ENCODE measurements at places on chromosomes 13 and 19. TPM values are rescaled to one million over a fixed set of nuclear protein-coding genes. Genes with fewer than 3 reads are reported as not detected.

ZNF573 gene
- total RNA-seq: 5.0 TPM

GRCh38 chr13:74866101-74866500 lies 615.9 kb downstream of the TBC1D4 start:
- no peaks in the 10 kb centered on the region for H3K36me3 ChIP-seq
- no peaks in the 10 kb centered on the region for H3K27me3 ChIP-seq
- no peaks in the 10 kb centered on the region for H3K4me1 ChIP-seq
- H3K4me3 ChIP-seq: no peak overlapping the region
- no peak for DNase-seq
- no peak overlapping the region for H3K27ac ChIP-seq

DNA sequence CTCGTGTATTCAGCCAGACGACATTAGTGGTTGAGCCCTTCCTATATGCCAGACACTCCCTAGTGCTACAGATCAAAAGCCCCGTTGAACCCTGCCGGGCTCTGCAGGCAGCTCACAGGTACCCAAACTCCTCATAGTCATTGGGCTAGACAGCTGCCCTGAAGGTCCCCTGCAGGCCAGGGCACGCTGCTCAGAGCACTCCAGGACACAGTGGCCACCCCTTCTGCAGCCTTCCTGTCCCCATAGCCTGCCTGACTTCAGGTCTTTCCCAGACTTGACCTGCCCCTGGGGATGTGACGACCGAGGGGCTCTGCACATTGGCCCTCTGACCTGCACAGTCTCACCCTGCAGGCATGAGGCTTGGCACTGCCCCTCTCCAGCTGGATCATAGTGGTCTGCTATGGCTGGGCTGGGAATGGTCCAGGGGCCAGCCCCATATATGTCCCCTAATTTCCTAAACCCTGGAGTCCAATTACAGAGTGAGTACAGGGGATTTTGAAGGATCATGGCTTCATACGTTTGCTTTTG lies 64.2 kb upstream of the UBAC2 start:
- no peak overlapping the region for H3K4me3 ChIP-seq
- no peaks in the 10 kb centered on the region for H3K4me1 ChIP-seq
- no peak for DNase-seq
- no peaks in the 10 kb centered on the region for H3K36me3 ChIP-seq

- H3K36me3 ChIP-seq: no peaks in the 10 kb centered on the region
- H3K4me1 ChIP-seq: no peaks in the 10 kb centered on the region
- H3K27me3 ChIP-seq: no peaks in the 10 kb centered on the region
- DNase-seq: no peak
- H3K27ac ChIP-seq: no peak overlapping the region
- no peak overlapping the region for H3K4me3 ChIP-seq
These were observed 308.3 kb downstream of the DNAJC15 start for GRCh38 chr13:43331672-43332071.

DNA sequence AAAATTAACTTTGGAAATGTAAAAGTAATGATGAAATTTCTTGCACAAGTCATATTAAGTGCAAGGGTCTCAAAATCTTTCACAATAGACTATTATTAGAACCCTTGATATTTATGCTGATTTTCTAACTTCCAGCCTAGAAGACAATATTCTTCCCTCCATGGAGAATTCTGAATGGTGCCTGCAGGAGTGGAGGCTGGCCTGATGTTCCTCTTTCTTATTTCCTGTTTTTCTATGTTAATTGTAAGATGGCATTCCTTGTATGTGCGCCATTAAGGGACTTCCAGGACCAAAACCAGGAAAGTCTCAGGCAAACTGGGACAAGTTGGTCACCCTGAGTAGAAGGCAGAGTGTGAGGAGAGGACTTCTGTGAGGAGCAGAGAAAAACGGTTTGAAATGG lies 294.9 kb downstream of the DLEU7 start:
- H3K27me3 ChIP-seq: no peaks in the 10 kb centered on the region
- no peak for DNase-seq
- no peak overlapping the region for H3K27ac ChIP-seq
- H3K4me3 ChIP-seq: no peak overlapping the region

GAS6 gene
- total RNA-seq: 15.1 TPM

GRCh38 chr13:30924721-30925120 lies 7.7 kb upstream of the TEX26 start:
- H3K4me1 ChIP-seq: no peaks in the 10 kb centered on the region
- H3K27ac ChIP-seq: no peak overlapping the region
- no peaks in the 10 kb centered on the region for H3K36me3 ChIP-seq
- no peak for DNase-seq

DNA sequence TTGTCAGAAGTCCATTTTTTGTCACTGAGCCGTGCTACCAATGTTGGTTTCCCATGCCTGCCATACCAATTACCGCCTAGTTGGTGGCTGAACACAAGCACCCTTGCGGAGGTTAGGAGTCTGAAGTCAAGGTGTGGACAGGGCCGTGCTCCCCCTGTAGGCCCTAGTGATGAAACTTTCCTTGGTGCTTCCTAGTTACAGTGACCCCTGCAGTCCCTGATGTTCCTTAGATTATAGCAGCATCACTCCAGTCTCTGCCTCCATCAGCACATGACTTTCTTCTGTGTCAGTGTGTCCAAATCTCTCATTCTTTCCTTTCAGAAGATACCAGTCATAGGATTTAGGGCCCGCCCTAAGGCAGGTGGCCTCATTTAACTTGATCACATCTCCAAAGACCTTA lies 99.0 kb downstream of the MYO16 start:
- H3K27me3 ChIP-seq: no peaks in the 10 kb centered on the region
- no peaks in the 10 kb centered on the region for H3K36me3 ChIP-seq
- no peaks in the 10 kb centered on the region for H3K4me1 ChIP-seq
- DNase-seq: no peak

DNA sequence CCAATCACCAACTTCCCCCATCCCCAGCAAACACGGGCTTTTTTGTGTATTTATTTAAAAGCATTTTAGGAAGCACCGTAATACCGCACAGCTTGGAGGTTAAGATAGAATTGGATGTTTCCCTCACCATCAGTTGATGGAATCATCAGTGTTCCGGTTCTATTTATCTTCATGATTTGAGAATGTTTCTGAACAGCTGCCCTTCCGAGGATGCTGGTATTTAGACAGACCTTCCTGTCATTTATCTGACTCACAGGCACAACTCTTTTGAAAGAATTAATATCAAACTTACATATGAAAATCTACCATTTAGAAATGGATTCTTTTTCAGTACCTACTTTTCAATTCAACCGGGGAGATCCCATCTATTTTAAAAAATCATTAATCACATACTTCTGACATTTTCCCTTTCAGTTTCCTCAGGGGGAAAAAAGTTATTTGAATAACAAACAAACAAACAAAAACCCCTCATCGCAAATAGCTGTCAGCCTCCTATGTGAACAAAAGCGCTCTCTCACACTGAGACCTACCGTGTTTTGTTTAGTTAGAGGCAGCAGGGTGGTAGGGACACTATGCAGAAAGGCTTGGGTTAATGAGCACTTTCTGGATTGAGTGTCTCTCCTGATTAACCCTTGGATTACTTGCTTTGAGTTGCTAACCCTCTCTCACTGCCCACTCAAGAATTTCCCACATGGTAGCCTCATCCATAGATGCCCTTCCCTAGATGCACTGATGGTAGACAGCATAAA lies 189.3 kb downstream of the TM9SF2 start:
- H3K4me3 ChIP-seq: no peak overlapping the region
- H3K27ac ChIP-seq: no peak overlapping the region
- H3K36me3 ChIP-seq: no peaks in the 10 kb centered on the region
- no peak for DNase-seq

OR4F17 gene
- not detected for total RNA-seq

GRCh38 chr13:98133946-98134345 lies 8.9 kb upstream of the FARP1 start:
- H3K4me3 ChIP-seq: no peak overlapping the region
- no peaks in the 10 kb centered on the region for H3K4me1 ChIP-seq
- no peak for DNase-seq
- H3K27ac ChIP-seq: no peak overlapping the region

GRCh38 chr19:5828661-5829566 lies 10.6 kb downstream of the FUT6 start:
- peak overlapping the region; percentile 90 for H3K27ac ChIP-seq
- H3K36me3 ChIP-seq: no peaks in the 10 kb centered on the region
- no peaks in the 10 kb centered on the region for H3K27me3 ChIP-seq
- H3K4me1 ChIP-seq: peaks cover 23% of the 10 kb centered on the region

- no peak overlapping the region for H3K4me3 ChIP-seq
- DNase-seq: no peak
- H3K27me3 ChIP-seq: no peaks in the 10 kb centered on the region
- no peaks in the 10 kb centered on the region for H3K36me3 ChIP-seq
These were observed 55.4 kb downstream of the CHST8 start for GRCh38 chr19:33676999-33677665.

- no peaks in the 10 kb centered on the region for H3K36me3 ChIP-seq
- H3K27me3 ChIP-seq: no peaks in the 10 kb centered on the region
- H3K4me3 ChIP-seq: peak overlapping the region; percentile 43
- DNase-seq: no peak
These were observed 943 bp downstream of the GJB6 start for GRCh38 chr13:20230913-20231838.

DNA sequence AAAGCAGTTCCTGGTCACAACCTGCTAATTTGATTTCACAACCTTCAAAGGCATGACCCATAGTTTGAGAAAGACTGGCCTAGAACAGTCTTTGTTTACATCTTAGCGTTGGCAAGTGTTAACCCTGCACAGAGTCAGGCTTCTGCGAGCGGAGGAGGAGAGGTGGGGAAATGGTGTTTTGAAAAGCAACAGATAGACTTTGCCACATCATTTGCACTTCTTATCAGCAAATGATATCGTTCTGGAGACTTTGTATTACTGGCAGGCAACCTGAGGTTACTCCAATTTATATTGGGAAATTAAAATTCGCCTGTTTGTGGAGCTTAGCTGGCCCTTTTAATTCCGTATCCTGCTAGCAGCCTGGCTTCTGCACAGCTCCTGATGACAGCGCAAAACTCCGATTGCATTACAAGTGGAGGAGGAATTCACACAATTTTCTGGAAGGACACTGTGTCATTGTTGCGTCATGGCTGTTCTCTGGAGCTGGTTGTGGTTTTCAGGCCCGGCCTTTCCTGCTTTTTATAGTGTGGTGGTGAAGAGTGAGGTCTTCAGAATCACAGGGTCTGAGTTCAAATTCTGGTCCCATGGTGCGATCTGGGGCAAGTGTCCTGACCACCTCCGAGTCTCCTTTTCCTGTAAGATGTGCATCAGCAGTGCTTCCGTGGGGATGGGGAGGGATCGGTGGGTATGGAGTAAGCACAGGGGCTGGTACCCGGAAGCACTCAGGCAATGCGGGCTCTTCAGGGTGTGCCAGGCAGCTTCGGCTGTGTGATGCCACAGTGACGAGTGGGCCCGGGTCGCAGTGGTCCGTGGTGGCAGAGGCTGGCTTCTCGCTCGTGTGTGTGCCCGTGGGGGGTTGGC lies 49.1 kb upstream of the EHD2 start:
- peaks cover 21% of the 10 kb centered on the region for H3K4me1 ChIP-seq
- DNase-seq: no peak
- H3K4me3 ChIP-seq: no peak overlapping the region
- no peaks in the 10 kb centered on the region for H3K27me3 ChIP-seq
- peak overlapping the region; percentile 98 for H3K27ac ChIP-seq
- H3K36me3 ChIP-seq: no peaks in the 10 kb centered on the region

- no peaks in the 10 kb centered on the region for H3K27me3 ChIP-seq
- H3K36me3 ChIP-seq: no peaks in the 10 kb centered on the region
- H3K4me1 ChIP-seq: no peaks in the 10 kb centered on the region
- H3K27ac ChIP-seq: no peak overlapping the region
- H3K4me3 ChIP-seq: no peak overlapping the region
These were observed 79.8 kb upstream of the FLT1 start for GRCh38 chr13:28574617-28575142.

- no peaks in the 10 kb centered on the region for H3K4me1 ChIP-seq
- no peaks in the 10 kb centered on the region for H3K36me3 ChIP-seq
- no peaks in the 10 kb centered on the region for H3K27me3 ChIP-seq
- H3K27ac ChIP-seq: no peak overlapping the region
- no peak overlapping the region for H3K4me3 ChIP-seq
These were observed 7.1 kb downstream of the CATSPERD start for GRCh38 chr19:5727453-5728050.

FGF22 gene
- total RNA-seq: 0.08 TPM

GRCh38 chr13:26257049-26257448 lies 3.1 kb downstream of the CDK8 start:
- no peaks in the 10 kb centered on the region for H3K27me3 ChIP-seq
- no peaks in the 10 kb centered on the region for H3K4me1 ChIP-seq
- DNase-seq: no peak
- H3K4me3 ChIP-seq: no peak overlapping the region
- no peaks in the 10 kb centered on the region for H3K36me3 ChIP-seq
- H3K27ac ChIP-seq: no peak overlapping the region

ATP4B gene
- total RNA-seq: not detected

GRCh38 chr19:48878196-48879024 lies 6.2 kb downstream of the PPP1R15A start:
- peaks cover 1% of the 10 kb centered on the region for H3K4me1 ChIP-seq
- no peaks in the 10 kb centered on the region for H3K27me3 ChIP-seq
- peak; percentile 71 for DNase-seq
- peak overlapping the region; percentile 50 for H3K27ac ChIP-seq
- peaks cover 9% of the 10 kb centered on the region for H3K36me3 ChIP-seq
- no peak overlapping the region for H3K4me3 ChIP-seq

DNA sequence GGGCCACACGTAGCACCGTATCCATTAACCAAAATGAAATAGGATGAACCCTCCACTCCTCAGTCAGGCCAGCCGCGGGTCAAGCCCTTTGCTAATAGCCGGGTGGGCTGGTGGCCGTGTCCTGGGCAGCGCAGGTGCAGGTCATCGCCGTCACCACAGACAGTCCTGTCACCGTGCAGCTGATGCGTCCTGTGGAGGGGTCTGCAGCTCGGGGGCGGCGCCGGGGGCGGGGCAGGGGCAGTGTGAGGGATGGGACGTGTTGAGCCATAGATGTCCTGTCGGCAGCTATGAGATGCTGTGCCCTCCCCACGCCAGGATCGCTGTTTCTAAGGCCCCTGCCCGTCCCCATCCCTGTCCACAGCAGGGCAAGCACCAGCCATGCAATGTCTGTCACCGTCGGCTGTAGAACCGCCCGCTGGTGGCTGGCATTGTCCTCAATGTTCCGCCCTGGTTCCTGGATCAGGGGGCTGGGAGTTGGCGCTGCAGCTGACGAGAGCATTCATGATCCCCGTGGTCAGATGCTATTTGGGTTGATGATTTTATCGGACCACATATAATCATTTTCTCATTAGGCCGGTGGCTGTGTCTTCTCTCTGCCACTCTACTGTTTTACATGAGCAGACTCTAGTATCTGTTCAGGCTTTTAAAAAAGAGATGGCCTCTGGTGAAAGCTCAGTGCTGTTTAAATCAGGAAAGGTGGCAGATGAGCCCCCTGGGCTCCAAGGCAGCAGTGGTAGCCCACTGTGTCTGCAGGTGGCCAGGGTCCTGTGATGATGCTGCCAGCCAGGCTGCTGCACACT lies 126.1 kb downstream of the KDM4B start:
- no peaks in the 10 kb centered on the region for H3K4me1 ChIP-seq
- H3K4me3 ChIP-seq: no peak overlapping the region
- H3K27ac ChIP-seq: no peak overlapping the region
- H3K36me3 ChIP-seq: peaks cover 17% of the 10 kb centered on the region

Data from liver (tissue), 10 donors.